Left renal pelvis (tissue), 4 donors: ENCODE measurements at places on chromosomes 11 and 22.

DNA sequence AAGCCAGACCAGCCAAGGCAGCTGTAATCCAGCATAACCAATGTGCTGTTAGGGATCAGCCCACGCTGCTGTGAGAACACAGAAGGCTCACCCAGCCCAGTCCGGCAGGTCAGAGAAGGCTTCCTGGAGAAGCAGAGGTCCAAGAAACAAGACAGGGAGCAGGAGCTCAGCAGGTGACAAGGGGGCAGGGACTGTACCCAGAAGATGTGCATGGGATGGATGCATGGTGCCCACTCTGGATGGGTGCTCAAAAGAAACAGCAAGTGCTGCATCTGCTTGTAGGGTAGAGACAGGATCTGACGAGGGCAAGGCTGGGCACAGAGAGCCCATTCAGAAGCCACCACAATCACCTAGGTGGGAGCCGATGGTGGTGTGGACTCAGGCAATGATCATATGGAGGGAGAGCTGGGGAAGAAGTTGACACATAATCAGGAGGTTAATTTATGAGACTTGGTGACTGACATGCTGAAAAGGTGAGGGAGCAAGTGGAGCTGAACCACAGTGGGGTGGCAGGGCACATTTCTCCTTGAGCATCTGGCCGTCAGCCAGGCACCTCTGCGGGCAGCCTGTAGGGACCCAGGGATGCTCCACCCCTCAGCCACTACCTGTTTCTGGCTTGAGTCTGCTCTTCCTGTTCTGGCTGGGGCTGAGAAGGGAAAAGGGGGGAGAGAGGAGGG is 102.3 kb upstream of the DRD2 start:
- no peak for DNase-seq

DNA sequence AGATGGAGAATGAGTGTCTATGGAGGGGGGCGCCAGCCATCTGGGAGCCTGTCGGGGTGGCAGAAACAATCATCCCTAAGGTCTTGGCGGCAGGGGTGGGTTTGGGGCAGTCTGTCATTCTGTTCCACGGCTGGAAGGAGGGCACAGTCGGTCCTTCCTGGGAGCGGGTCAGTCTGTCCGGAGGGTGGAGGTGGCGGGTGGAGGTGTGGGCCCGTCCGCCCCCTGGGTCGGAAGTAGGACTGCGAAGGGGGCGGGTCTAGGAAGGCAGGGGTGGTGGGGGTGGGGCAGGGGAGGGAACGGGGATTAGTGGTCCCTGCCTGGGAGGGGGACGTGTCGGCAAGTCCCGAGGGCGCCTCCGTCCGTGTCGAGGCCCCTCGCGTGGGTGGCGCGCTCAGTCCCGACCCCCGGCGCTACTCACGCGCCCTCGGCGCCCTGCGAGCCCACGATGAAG is 461 bp downstream of the TBC1D10A start:
- no peak for DNase-seq

DNA sequence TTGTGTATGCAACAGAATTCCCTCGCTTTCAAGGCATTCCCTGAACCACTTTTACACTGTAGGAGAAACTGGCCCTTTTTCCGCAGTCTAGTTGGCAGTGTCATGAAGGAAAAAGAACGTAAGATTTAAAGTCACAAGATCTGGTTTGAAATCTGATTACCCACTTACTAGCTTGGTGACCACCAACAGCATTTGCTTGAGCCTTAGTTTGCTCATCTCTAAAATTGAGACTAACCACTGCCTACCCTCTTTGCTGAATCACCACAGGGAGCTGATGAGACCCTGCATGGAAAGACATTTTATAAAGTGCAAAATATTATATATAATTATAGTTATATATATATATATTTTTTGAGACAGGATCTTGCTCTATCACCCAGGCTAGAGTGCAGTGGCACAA is 39.4 kb downstream of the SYTL2 start:
- DNase-seq: no peak

GRCh38 chr22:27668828-27669797 is 132.4 kb downstream of the MN1 start:
- no peak for DNase-seq

- no peak for DNase-seq
These were observed 2.0 kb downstream of the MIEF1 start for GRCh38 chr22:39504071-39504470.
